ENCODE measurements at places on chromosomes 7 and 10. TPM values are rescaled to one million over a fixed set of nuclear protein-coding genes. Genes with fewer than 3 reads are reported as not detected.

DNA sequence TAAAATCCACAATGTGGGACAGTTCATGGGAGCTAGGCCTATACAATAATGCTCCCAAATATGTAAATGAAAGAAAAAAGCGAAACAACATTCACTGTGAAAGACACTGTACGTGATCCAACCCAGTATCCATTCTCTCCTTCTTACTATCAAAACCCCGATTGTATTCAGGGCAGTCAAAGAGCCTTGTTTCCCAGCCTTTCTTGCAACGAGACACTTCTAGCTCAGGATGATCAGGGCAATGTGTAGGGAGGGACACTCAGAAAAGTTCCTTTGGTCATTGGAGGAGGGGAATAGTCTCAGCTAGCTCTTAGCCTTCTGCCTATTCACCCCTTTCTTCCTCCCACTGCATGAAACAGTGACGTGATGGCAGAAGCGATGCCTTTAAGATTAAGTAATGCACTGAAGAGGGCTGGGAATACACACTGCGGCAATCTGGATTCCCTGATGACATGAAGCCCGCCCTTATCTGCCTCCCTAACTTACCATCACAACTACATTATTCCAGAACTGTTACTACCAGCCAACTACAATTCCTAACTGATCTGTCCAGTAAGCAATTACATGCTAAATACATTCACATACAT, 27.3 kb downstream of the UBE2H start:
- DNase-seq: no peak

DNA sequence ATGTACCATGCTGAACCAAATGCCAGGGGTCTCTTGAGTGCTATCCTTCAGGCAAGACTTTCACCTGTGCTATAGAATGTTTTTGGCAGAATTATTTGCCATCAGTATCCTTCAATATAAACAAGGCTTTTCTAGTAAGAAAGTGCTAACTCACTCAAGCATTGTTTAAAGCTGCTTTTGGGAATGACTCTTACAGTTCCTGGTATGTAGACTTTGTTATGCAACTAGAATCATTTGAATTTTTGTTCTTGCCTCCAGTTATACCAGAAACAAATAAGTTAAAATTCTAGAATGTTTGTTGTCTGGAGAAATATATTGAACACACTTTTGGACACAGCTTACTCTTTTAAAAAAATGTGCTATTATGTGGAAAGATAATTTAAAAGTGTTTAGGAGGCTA, 39.5 kb upstream of the RTKN2 start:
- DNase-seq: no peak

GRCh38 chr10:78972160-78972946, 96.4 kb upstream of the ZMIZ1 start:
- DNase-seq: no peak

- peak; percentile 60 for DNase-seq
These were observed 7.7 kb upstream of the ADGRA1 start for GRCh38 chr10:133079836-133080682.

DNA sequence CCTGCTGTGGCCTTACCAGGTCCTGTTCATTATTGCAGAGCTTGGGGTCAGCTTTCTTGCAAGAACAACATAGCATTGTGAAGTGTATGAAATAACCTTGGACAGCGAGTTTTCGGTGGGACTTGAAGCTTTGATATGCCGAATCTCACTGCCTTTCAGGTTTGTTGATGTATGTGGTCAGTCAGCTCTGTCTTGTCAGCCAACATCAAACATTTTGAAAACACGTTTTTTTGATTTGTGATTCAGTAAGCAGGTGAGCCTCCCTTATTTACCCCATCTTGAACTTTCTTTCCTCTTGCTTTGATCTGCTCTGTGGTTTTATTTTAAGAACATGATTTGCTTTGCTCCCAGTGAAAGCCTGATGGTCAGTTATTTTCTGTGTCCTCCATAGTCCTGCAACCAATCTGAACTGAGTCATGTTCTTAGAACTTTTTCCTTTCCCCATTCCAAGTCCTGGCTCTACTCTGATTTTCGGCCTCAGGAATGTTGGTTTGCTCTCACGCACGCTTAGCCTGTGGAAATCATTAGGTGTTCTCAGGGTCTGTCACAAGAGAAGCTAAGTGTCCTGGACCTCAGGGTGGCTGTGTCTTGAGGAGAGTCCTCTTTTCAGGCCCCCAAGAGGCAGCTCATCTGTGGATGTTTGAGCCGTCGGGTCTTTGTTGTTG, 8.7 kb downstream of the WBP1L start:
- no peak for DNase-seq

Gene VSTM2A
- 2.3 TPM for polyA plus RNA-seq
